ENCODE measurements at places on chromosomes 3 and 15.

DNA sequence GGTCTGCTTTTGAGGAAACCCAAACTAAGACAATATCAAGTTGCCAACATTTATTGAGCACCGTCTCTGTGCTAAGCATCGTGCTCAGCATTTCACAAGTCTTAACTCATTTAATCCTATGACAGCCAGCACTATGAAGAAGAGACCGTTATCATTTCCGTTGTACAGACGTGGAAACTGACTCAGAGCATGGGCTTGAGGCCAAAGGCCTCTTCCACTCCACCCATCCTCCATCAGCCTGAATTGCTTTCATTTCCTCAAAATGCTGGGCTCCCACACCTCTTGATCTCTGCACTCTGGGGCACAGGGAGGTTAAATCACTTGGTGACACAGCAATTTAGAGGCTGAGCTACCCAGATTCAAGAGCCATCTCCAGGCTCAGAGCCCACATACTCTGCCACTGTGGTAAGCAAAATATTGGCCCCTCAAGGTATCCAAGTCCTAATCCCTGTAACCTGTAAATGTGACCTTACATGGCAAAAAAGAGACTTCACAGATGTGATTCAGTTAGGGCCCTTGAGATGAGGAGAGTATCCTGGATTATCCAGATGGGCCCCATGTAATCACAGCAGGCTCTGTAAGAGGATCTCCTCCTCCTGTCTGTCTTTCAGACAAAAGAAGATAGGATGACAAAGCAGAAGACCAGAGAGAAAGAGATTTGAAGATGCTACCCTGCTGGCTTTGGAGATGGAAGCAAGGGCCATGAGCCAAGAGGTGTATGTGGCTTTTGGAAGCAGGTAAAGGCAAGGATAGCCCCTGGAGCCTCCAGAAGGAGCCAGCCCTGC, 24.3 kb upstream of the FLNB start:
- peak; percentile 84 for DNase-seq

GRCh38 chr3:69787436-69788168, 48.3 kb downstream of the MITF start:
- DNase-seq, result peak; percentile 72

- no peak for DNase-seq
These were observed 197.9 kb downstream of the TPRG1 start for GRCh38 chr3:189369636-189370035.

- no peak for DNase-seq
These were observed 40.6 kb downstream of the CHDH start for GRCh38 chr3:53805463-53806159.

DNA sequence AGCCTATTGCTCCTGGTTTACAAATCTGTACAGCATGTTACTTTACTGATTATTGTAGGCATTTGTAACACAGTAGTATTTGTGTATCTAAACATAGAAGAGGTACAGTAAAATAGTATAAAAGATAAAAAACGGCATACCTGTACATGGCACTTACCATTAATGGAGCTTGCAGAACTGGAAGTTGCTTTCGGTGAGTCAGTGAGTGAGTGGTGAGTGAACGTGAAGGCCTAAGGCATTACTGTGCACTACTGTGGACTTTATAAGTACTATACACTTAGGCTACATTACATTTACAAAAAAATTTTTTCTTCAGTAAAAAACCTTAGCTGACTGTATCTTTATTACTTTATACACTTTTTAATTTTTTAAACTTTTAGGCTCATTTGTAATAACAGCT, 90.9 kb downstream of the RAP2B start:
- DNase-seq, result no peak

DNA sequence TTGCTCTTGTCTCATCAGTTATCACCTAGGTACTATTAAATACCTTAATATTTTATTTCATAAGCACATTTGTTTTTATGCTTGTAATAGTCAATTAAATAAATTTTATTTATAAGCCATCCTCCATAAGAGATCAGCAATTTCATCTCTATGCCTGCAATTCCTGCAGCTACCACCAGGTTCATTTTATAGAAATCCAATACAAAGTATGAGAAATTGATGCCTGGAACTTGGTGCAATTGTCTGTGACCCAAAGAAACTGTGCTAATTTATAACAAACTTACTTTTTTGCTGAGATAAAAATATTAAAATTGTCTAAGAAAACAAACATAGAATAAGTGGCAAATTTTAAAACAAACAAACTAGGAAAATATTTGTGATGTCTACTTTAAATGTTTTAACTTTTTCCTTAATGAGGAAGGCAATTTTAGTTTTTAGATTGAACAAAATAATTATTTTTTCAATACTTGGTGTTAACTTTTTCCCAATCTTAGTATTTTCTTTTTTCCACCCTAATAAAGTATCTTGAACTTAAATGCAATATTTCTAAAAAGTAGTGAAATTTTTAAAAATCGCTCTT, 1026.6 kb downstream of the ROBO1 start:
- DNase-seq, result no peak

DNA sequence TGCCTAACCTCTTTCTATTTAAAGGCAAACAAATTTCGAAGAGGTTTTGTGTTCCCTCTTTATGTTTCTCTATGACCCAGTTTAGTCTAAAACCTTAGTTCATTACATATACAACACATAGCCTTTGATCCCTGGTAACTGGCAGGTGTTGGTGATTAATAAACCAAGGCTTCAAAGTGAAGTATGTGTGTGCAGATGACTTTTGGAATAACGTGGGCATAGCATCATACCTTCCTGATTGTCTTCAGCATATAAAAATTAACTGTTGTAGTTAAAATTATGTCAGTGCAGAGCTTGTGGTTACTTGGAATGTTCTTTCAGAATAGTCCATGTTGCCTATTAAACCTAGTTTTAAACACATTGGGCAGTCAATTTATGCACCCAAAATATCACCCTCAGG, 608.3 kb downstream of the ROBO2 start:
- DNase-seq, result no peak

- no peak for DNase-seq
These were observed 167.7 kb downstream of the BCHE start for GRCh38 chr3:165669504-165669903.

- no peak for DNase-seq
These were observed 51.3 kb downstream of the CYP11A1 start for GRCh38 chr15:74316141-74316540.

- DNase-seq, result no peak
These were observed 40.5 kb upstream of the MITF start for GRCh38 chr3:69698728-69699127.

GRCh38 chr15:48352474-48353072, 21.3 kb downstream of the DUT start:
- DNase-seq, result peak; percentile 82

- DNase-seq, result no peak
These were observed 87.1 kb downstream of the DNAJB8 start for GRCh38 chr3:128379367-128380160.

GRCh38 chr15:92763459-92763858, 107.9 kb upstream of the FAM174B start:
- DNase-seq, result no peak

- DNase-seq, result no peak
These were observed 43.4 kb downstream of the SNAPC5 start for GRCh38 chr15:66454143-66454542.

DNA sequence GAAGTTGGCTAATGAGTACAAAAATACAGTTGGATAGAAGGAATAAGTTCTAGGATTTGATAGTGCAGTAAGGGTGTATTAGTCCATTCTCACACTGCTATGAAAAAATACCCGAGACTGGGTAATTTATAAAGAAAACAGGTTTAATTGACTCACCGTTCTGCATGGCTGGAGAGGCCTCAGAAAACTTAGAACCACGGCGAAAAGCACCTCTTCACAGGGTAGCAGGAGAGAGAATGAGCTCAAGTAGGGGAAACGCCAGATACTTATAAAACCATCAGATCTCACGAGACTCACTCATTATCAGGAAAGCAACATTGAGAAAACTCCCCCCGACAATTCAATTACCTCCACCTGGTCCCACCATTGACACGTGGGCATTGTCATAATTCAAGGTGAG, 483.3 kb downstream of the TUSC7 start:
- DNase-seq, result no peak

GRCh38 chr3:69137412-69137811, 15.0 kb upstream of the LMOD3 start:
- DNase-seq, result no peak

DNA sequence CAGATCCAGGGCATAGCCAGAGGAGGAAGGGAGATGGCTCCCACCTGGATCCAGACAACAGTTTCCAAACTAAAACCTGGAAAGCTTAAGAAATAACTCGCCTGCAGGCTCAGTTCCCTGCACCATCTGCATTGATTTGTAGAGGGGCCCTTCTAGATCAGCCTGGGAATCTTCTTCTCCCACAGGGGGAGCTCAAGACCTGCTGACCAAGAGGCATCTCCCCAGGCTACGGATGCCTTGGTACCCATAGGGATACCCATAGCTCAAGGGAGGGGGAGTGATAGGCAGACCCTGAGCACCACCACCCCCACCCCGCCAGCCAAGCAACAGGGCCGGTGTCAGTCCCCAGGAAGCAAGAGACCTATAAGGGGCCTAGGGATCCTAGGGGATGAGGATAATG, 28.0 kb upstream of the DCLK3 start:
- peak; percentile 60 for DNase-seq

DNA sequence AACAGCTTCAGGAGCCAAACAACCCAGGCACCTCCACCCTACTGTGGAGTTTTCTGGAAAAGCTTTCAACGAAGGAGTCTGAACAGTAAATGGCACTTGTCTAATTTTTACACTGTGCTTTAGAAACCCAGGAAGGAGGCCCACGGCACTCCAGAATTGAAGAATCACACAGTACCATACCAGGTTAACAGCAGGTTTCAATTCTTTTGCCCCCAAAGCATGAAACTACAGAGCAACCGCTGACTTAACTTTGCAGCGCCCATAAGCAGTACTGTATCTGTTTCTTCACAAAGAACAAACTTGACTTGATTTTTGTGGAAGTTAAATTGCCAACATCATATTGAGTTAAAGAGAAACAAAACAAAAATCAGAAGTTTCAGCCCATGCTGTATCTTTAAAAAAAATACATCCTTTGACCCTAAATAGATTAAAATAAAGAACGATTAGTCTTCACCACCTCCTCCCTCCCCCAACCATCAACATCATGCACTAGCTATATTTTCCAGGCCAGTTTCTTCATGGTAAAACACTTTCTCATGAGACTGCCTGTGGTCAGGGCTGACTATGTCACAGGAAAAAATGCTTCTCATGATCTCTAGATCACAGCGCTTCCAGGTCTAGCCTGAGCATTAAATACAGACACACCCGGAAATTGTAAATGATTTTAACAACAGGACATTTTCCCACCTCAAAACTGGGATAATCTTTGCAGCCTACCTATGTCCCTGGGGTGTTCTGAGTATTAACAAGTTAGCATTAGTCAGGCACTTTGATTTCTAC, 456.3 kb downstream of the FOXP1 start:
- peak; percentile 64 for DNase-seq

- peak; percentile 28 for DNase-seq
These were observed 213.9 kb downstream of the MTHFS start for GRCh38 chr15:79682851-79683288.

DNA sequence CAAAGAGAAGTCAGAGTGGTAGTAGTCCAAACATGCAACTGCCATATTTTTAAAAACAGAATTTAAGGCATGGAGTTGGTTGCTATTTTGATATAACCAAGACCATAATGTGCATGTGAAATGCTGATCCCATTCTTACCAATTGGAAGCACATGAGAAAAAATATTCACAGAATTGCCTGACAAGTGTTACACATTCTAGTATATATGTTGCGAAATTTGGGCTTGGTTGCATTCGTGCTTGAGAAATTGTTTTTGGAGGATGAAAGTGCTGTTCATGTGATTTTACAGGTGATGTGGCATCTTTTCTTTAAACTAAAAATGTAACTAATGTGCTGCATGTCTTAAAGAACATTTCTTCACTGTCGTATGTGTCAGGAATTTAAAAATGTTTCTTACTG, 199.7 kb downstream of the CHL1 start:
- DNase-seq, result no peak

- DNase-seq, result no peak
These were observed 54.3 kb downstream of the SLC9A9 start for GRCh38 chr3:143793971-143794370.

- DNase-seq, result no peak
These were observed 219.2 kb downstream of the THSD4 start for GRCh38 chr15:71334434-71334833.

DNA sequence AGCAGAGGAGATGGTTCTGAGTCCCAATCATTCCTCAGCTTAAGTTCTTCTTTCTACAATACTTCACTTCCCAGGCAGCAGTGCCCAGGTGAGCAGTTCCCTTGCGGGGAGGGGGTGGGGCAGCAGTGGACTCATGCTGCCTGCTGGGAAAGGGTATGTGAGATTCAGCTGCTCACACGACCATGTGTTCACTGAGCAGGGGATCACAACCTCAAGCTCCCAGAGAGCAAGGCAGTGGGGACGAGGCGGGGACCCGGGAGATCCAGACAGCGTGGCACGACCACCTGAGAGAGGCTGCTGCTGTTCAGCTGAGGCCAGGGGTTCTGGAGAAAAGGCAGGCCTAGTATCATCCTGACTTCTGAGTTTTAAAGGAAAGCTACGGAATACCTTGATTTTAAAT, 166.6 kb downstream of the XXYLT1 start:
- no peak for DNase-seq

GRCh38 chr3:96719921-96720320, 94.5 kb upstream of the EPHA6 start:
- DNase-seq, result no peak

Data from dermis blood vessel endothelial cell (primary cell).